ENCODE measurements at places on chromosomes 1 and 21.

DNA sequence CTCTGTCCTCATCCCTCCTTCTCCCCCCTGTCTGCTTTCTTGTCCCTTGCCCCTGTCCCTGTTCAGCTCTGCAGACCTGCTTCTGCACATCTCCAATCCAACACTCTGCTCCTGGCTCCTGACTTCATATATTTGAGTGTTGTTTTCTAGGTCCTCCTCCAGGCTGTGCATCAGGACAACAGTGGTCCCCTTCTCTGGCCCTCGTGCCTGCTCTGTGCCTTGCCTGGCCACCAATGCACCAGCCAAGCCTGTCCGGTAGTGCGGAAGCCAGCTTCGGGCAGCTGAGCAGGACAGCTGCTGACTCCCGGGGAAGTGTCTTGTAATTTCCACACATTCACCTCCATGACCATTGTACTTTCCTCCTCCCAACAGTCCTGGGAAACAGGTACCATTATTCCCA lies 203.4 kb upstream of the RAB4A start:
- no peak for DNase-seq

- DNase-seq, result no peak
These were observed 89.8 kb downstream of the TRIM11 start for GRCh38 chr1:228316589-228317387.

GRCh38 chr1:227919906-227920305 lies 27.8 kb downstream of the WNT9A start:
- no peak for DNase-seq

GRCh38 chr1:8263791-8264190 lies 54.1 kb upstream of the SLC45A1 start:
- no peak for DNase-seq

DNA sequence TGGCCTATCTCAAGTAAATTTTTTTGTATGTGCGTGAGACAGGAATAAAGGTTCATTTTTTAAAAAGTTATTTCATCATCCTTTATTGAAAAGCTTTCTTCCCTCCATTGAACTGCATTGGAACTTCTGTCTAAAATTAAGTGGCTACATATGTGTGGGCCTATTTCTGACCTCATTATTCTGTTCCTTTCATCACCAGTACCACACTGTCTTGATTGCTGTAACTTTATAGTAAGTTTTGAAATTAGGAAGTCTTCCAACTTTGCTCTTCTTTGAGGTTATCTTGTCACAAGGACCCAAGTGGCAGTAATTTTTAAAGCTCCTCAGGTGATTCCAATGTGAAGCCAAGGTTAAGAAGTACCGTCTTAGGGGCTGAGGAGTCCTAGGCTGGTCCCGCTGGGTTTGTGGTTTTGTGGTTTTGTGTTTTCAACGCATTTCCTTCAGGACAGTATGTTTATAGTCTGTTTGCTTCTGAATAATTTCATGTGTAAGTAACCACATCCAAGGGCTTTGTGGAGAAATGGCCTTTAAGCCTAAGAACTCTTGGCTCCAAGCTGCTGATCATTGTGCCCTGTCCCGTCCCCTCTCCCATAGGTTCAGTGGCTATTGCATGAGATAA lies 12.4 kb upstream of the SCAF4 start:
- no peak for DNase-seq

Measured in NCI-H1105 (cell line).